ENCODE measurements at places on chromosomes 1 and 21.

- no peak for DNase-seq
These were observed 77.0 kb upstream of the MACF1 start for GRCh38 chr1:39127513-39127912.

DNA sequence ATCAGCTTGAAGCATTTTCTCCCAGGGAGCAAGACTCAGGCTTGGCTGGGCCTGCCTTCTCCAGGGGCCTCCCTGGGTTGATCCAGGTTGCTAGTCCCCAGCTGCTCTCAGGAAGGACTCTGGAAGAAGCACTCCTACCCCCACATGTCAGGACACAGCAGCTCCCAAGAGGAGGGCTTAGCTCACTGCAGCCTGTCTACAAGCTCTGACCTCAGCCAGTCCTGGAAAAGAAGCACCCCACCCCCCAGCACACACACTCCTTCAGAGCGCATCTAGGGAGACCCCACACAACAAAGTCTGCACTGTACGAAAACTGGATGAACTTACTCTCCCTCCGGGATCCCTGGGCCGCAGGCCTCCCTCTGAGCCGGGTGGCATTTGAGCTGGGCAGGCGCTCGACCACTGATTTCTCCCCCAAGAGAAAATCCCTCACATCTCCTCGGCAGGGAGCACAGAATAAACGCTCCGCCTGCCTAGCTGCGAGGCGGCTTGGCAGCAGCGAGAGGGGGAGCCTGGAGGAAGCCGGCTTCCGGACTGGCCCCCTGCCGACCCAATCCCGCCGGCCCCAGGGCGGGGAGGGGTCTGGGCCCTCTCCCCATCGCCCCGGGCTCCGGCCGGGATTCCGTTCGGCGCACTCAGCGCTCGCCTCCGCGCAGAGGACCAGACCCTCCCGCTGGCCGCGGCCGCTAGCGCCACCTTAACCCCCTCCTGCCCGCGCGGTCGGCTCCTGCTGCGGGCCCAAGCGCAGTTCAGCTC, at the start of gene KCNA2:
Gene KCNA2, minus strand, starts transcription at position 458 of the 756 bp plus-strand sequence. CDS start 1,576 bp downstream, outside the sequence.
- no peak for DNase-seq

GRCh38 chr1:163241746-163242145, 39.0 kb upstream of the RGS5 start:
- no peak for DNase-seq

- DNase-seq: no peak
These were observed 27.3 kb upstream of the TMEM61 start for GRCh38 chr1:54952950-54953718.

DNA sequence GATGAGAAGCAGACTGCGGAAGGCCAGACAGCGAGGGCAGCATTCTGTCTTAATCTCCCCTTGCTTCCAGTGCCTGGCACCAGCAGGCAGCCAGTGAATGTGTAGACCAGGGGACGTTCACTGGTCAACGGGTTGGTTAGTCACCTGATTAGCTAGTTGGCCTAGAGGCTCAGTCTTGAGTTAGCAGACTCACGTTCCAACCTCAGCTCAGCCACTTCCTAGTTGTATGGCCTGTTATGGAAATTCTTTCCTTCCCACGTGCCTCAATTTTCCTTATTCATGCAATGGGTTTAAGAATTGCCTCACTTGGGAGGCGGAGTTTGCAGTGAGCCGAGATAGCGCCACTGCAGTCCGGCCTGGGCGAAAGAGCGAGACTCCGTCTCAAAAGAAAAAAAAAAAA, 249.6 kb upstream of the TMEM51 start:
- DNase-seq: no peak

DNA sequence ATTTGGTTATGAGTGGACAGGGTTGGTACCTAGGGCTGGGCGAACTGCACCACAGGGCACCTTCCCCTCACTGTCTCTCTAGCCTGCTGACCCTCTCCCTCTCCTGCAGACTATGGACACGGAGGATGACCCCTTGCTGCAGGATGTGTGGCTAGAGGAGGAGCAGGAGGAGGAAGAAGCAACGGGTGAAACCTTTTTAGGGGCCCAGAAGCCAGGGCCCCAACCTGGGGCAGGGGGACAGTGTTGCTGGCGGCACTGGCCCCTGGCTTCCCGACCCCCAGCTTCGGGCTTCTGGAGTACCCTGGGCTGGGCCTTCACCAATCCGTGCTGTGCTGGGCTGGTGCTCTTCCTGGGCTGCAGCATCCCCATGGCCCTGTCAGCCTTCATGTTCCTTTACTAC, 21.9 kb downstream of the DISP3 start:
- no peak for DNase-seq

GRCh38 chr1:18712252-18712600, 81.6 kb downstream of the PAX7 start:
- DNase-seq: no peak

GRCh38 chr1:232922485-232922884, 27.9 kb upstream of the NTPCR start:
- no peak for DNase-seq

DNA sequence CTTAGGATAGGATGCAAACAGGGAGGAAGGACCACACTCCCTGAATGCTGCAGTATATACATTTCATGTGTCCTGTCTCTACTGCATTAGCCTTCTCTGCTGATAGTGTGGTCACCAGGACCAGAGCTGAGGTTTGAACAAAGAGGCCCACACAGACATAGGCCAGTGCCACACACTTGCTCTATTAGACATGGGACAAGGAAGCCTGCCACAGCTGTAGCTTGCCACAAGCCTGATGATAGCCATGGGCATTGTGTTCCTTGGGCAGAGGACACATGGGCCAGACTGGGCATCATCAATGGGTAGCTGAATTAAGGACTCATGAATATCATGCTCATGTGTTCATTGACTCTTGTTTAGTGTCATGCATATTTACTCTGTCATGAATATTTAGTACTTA, 10.4 kb downstream of the CAMSAP2 start:
- no peak for DNase-seq

DNA sequence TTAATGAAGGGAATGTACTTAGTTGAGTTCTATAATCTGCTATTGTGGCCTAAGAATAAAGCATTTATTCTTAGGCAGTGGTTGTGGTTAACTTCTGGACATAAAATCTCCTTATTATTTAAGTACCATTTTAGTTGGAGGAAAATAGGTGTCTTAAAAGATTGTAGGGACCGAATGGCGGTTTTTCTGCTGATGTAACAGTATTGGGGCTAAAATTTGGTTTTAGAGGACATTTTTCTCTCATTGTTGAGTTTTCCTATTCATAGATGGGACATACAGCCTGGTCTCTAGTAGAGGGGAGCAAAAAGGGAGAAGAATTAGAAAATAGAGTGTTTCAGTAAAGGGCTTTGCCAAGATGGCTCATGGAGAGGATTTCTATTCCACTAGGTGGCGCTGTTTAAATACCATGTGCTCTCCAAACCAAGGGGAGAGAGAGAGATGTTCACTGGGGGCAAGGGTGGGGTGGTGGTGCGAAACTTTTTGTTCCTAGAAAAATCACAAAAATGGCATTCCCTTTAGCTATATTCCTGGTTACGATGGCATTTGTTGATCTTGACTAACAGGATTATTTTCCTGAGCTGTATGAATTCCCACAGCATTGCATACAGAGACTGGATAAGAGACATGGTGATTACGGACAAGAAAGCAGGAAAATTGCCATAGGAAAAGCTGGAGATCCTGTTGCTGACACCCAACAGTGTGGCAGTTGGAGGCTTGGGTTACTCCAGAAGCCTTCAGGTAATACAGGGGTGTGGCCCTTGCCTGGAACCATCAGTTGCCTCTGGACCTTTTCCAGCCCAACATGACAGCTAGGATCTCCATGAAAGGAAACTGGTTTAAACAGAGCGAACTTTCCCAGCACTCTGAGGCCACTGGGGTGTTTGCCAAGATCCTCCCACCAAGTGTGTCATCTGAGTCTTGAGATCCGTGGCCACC, 18.2 kb upstream of the FCGR2A start:
- peak; percentile 28 for DNase-seq

DNA sequence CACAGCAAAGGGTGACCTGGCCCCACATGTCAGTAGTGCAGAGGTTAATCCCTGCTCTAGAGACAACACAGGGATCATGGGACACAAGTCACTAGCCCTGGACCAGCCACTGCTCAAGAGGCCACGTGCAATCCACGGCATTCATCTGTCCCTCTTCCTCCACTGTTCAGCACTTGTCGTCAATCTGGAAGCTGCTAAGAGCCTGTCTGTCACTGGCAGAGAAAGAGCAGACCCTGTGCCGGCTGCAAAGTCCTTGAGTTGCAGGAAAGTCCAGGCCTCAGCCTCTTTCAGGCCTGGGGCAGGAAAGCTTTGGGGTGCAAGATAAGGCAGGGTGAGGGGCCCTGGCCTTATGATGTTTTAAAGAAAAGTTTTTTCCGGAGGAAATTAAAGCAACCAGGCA, 16.7 kb downstream of the CELA2B start:
- no peak for DNase-seq

DNA sequence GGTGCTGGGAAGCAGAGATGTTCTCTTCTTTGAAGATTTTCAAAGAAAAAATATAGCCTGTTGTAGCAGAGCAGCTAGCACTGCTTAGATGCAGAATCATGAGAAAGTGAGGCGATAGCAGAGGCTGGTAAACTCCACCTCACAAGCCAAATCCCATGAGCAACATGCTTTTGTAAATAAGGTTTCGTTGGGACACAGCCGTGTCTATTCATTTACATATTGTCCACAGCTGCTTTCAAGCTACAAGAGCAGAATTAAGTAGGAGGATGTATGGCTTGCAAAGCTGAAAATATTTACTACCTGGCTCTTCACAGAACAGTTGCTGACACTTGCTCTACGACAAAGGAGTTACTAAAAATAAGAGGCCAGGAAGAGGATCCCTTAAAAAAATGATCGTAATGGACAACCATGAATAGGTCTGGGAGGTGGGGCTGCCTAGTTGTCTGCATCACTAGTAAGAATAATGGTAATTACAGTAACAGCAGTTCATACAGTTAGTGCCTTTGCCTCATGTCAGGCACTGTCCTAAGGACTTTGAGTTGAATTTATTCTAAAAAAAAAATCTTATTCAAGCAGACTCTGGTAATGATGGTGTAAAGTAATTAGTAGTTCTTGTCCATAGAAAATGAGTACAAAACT, 622.0 kb downstream of the KIF26B start:
- no peak for DNase-seq

DNA sequence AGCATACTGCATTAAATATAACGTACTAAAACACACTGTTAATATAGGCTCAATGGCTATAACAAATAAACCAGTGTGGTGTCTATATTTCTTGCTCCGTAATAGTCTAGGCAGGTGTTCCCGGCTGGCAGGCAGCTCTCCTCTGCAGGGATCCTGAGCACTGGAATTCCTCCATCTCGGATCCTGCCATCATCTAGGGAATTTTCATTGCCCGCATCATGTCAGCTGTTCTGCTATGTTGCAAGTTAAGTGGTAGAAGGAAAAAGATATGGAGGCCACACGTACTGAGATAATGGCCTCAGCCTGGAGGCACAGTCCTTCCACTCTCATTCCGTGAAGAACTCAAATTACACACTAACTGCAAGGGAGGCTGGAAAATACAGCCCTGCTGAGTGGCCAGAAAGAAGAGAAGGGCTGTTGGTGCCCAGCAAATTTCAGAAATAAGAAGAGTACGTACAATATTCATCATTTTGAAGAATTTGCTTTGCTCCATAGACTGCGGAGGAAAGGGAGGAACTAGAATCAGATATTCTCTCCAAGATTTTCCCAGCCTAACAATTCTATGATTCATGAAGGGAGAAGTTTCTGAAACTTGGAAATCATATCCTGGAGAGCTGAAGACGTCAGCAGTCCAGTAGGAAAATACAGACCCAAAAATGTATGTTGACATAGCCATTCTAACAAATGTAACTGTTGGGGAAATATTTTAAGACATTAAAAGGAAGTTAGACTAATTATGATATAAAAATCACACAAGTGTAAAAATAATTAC, 263.3 kb downstream of the MRPL39 start:
- no peak for DNase-seq

DNA sequence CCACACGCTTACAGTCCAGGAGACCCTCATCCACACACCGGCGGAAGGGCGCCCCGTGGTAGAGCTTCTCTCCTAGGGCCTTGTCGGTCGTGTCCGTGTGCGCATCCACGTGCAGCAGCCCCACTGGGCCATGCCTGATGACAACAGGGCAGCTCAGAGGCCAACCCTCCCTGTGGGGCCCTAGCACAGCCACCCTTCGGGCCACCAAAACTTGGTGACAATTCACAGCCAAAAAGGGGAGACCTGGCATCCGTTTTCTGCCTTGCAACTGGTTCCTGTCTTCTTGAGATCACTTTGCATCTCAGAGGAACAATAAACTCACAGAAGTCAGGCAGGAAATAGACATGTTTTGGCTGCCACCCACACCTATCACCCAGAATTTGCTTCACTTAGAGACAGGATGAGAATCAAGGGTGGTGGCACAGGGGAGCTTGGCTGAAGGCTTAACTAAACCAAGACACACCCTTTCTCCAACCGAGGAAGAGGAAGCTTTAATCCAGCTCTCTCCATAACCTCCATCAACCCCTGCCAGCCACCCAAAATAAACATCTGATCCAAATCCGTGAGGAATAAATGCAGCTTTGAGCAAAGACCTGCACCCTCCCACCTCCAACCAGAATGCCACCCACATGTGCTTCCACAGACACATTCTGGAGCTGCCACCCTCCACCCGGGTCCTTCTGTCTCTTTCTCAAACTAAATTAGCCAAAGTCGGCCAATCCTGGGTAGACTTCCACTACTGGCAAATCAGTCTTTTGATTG, 5.7 kb downstream of the AGMAT start:
- no peak for DNase-seq

GRCh38 chr1:94803517-94804441, 16.4 kb upstream of the SLC44A3 start:
- no peak for DNase-seq

DNA sequence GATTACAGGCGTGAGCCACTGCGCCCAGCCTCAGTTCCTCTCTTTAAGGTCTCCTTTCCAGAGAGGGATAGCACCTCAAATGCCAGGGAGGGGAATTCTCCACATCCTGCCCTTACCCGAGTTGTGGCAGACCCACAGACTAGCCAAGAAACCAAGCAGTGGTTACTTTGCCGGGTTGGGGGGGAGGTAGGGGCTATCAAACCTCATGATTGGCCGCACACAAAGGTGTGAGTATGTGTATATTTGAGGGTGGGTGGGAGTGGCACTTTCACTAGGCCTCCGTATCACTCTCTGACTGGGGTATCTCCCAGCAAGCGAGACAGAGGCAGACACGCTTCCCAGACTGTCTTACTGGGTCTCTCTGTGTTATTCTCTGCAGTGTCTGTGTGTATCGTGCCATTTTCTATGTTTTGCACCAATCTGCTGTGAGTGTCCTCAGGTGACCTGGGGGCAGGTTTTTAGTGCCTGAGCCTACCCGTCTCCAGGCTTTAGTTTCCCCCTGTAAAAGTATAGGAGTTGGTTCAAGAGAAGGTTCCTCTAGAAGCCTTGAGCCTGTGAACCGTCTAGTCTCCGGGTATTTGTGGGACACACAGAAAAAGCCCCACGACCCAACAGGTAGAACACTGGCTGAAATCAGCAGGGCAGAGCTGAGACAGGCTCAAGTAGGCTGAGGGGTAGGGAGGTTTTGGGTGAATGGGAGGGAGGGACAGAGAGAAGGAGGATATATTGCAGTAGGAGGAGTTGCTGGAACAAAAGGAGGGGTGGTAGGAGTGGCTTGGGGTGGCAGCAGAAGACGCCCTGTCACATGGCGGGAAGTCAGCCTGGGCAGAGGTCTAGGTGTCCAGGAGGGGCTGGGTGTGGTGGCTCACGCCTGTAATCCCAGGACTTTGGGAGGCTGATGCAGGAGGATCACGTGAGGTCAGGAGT, 10.3 kb downstream of the LMNA start:
- no peak for DNase-seq

GRCh38 chr1:45752441-45753052, 2.1 kb upstream of the IPP start:
- DNase-seq: no peak

GRCh38 chr21:36788120-36788638, 89.3 kb downstream of the SIM2 start:
- no peak for DNase-seq

- no peak for DNase-seq
These were observed 3.8 kb downstream of the LCA5L start for GRCh38 chr21:39441502-39442475.

Data from stimulated activated CD4-positive, alpha-beta T cell treated with anti-CD3 and anti-CD28 coated beads, Interleukin-1b, Interleukin-23, amount 100 ng/mL, for 4 hours (primary cell).